ENCODE measurements at places on chromosomes 4 and X.

- peak; percentile 80 for DNase-seq
These were observed 52.8 kb downstream of the PDLIM5 start for GRCh38 chr4:94504545-94504944.

DNA sequence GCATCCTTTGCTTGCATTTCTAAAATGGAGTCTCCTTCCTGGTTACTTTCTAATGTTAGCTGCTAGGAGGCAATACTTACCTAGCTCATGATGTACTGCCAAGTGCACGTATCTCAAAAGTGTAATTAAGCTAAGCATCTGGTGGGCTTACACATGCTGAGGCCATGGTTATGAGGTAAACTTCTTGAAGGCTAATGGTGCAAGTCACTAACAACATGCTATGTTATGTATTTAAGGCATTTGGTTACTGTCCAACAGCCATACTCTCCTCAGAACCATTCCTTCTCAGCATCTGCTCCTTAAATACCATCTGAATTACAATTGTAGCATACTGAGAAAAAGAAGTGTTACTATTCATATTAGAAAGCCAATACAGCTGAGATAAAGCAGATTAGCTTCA, 318.6 kb upstream of the BMP3 start:
- DNase-seq: no peak

DNA sequence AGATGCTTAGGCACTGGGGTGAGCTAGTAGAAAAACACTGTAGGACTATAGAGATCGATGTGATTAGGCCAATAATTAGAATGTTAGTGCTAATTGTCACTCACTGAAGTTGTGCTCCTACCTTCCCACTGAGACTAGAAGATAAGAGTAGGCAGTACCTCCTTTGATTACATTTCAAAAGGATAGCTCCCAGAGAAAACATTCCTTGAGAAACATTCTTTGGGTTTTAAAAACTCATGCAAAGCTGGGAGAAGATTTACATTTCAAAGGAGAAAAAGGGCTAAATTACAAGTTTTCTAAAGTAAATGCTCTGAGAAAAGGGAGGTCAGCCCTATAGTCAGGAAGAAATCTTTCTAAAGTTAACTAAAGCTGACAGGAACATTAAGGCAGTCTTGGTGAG, 860.3 kb upstream of the NDST4 start:
- DNase-seq: no peak

DNA sequence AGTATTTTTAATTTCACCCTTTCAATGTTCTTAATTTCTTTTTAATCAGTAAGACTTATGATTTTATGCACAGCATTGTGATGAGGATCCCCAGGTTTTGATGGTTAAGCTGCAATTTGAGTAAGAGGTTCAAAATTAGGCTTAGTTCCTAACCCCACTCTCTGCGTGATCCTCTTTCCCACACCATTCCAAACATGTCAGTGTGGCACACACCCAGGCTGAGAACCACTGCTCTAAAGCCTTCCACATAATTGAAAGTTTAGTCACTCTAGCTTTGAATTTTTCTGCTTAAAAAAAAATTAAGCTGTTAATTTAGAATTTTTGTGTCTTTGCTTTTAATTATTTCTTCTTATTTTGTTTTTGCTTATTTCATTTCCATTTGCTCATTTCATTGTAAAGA, 68.8 kb upstream of the SLC7A11 start:
- peak; percentile 67 for DNase-seq

- DNase-seq: no peak
These were observed 46.9 kb upstream of the HCCS start for GRCh38 chrX:11064276-11064675.

DNA sequence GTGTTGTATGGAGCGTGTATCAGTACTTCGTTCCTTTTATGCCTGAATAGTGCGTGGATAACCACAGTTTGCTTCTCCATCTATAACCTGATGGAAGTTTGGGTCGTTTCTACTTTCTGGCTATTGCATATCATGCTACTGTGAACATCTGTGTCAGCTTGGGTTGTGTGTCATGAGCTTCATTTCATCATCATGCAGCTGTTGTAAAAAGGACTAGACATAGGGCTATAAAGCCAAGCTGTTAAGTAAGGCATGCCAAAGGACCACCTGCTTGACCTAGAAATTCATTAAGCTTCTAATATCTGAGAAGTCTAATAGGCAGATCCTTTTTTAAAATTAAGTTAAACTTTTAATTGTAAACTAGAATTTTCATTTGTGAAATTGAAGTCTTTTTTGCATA, 18.4 kb downstream of the SMS start:
- no peak for DNase-seq

DNA sequence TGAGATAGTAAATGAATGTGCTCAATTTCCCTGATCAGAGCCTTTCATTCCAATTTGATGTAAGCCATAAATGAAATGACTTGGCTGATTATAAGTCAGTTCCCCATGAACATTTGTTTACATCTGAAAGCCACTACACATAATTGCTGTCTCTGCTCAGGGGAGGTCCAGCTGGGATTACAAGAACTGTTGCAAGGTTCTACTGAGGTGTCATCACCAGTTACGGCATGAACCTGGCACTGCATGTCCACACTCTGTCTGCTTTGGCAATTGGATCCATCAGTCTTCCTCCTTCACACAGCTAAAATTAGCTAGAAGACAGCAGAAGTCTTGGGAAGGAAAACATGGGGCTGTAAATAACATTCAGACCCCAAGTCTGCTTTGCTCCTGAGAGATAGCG, 12.8 kb upstream of the MBNL3 start:
- no peak for DNase-seq

- DNase-seq: no peak
These were observed 61.1 kb downstream of the BANK1 start for GRCh38 chr4:101851672-101852071.

DNA sequence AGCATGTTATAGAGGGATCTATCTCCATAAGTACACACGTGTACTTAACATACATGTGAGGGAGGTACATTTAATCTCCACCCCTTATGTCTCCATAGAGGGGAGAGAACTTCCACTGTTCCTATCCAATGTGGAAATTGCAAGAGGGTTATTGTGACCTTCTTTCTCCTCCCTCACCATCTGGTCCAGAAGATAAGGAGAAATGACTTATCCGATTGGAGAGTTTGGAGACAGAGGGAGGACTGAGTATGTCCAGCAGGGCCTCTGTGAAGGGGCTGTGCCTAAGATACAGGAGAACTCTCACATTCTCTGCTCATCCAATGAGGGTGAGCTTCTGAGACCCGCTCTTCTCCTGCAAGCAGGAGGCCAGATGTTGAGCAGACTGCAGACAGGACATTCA, 113.1 kb downstream of the QDPR start:
- no peak for DNase-seq

DNA sequence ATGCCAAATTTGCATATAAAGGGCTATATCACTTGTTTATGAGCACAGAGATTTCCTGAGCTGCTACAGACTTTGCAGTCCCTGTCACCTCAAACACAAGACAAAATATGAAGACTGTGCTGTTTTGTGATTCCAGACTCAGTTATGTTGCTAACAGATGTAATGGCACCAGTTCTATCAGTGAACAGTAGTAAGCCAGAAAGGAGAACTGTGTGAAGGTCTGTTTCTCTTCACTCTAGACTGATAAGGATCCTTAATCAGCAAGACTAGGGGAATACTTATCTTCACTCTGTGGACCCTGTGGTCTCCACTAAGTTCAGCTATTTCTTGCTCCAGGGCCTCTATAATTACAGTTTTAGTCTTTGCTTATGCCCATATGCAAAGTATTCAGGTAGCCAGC, 82.7 kb downstream of the ANXA5 start:
- no peak for DNase-seq

DNA sequence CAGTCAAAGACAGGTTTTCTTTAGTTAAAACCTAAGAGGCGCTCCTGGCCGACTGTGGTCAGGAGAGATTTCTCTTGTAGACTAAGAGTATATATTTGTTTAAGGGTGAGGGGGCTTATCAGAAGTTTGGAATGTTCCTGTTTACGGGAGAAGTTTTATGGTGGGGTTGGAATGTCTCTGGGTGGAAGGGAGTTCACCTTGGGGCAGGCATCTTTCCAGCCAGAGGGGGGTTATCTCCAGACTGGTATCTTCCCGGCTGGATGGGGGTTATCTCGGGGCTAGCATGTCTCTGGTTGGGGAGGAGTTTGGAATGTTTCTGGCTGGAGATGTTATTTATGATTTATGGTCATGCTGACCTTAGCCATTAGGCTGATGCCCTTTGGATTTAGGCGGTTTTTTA, 116.0 kb downstream of the COX7B2 start:
- DNase-seq: no peak

GRCh38 chr4:40462326-40462725, 127.2 kb downstream of the CHRNA9 start:
- DNase-seq: no peak

DNA sequence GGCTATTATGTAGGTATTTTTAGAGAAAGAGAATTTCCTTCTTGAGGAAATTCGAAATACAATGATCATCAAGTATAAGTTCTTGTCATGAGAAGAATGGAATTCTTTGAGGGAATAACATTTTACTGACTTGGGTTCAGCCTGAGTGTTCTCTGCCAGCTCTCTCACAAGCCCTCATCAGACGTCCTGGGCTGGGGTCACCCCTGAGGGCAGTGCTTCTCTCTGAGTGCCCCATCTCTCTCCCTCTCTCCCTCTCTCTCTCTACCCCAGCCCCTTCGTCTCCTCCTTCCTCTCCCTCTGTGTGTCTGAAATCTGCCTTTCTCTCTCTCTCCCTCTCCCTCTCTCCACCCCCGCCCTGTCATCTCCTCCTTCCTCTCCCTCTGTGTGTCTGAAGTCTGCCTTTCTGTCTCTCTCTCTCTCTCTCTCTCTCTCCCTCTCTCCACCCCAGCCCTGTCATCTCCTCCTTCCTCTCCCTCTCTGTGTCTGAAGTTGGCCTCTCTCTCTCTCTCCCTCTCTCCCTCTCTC, 241.7 kb upstream of the PSAPL1 start:
- no peak for DNase-seq

GRCh38 chr4:98609934-98610333, 48.5 kb downstream of the TSPAN5 start:
- DNase-seq: no peak

DNA sequence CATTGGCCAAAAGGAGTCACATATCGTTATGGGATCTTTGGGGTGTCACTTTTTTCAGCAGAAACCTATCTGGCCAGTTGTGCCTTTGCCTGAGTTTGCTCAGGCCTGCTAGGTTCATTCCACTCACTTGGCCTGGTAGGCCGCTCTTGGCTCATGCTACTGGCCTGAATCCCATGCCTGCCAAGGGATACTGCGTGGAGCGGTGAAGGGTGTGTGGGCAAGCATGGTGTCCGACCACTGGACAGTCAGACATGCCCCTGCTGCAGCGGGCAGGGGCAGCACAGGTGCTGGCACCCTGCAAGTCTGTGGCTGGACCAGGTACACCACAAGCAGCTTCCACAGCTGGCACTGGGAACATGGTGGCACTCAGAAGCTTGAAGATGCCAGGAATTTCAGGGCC, 11.3 kb upstream of the PPM1K start:
- no peak for DNase-seq

DNA sequence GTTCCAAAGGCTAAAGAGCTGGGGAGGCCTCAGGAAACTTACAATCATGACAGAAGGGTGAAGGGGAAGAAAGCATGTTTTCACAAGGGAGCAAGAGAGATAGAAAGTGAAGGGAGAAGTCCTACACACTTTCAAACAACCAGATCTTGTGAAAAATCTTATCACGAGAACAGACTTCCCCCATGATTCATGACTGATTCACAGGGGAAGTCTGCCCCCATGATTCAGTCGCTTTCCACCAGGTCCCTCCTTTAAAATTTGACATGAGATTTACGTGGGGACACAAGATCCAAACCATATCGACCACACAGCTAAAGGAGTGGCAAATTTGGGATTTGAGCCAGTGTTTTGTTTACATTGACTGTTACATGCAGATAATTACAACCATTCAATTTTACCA, 971.1 kb upstream of the HS3ST1 start:
- DNase-seq: no peak

DNA sequence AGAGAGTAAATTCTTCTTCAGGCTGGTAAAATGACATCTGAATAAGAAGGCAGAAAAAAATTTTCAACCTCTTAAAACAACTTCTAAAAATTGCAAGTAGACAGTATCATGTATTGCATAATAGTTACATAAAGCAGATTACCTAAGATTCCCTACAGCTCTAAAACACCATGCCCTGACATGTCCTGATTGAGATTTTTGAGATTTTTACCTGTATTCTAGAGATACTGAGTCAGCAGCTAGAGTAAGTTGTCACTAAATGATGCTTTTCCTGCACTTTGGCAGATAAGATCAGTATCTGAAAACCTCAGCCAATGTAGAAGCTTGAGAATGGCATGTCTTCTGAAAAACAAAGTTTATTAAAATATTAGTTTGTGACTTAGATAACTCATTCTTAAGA, 713.6 kb downstream of the CCSER1 start:
- no peak for DNase-seq

DNA sequence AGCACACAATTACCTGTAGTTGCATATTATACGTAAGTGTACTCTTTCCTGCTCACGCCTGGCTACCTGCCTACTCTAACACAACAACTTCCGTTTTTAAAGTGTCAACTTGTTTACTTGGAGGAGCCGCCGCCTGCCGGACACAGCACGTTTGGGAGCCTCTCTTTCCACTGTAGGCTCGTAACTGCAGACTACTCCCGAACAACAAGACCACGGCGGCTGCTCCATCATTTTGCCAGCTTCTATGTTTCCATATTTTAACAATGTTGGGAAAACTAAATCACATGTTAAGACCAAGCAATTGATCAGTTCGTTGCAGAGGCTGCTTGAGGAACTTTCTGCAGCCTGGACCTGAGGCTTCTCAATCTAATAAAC, 841 bp downstream of the MTNR1A start:
- DNase-seq: no peak
